ENCODE measurements at places on chromosomes 7 and 10. TPM values are rescaled to one million over a fixed set of nuclear protein-coding genes. Genes with fewer than 3 reads are reported as not detected.

OPN1SW gene
- not detected for total RNA-seq

GPR141 gene
- 3.3 TPM for total RNA-seq

LBX1 gene
- not detected for total RNA-seq

DBNL gene
- total RNA-seq: 103 TPM

UPF2 gene
- total RNA-seq: 19.4 TPM

CALCR gene
- total RNA-seq: 5.3 TPM

DGKI gene
- 1.3 TPM for total RNA-seq

RAPGEF5 gene
- total RNA-seq: 67.8 TPM

CUZD1 gene
- 0.54 TPM for total RNA-seq

KCNH2 gene
- total RNA-seq: 1.3 TPM

ANKRD22 gene
- total RNA-seq: 3.6 TPM

HHEX gene
- total RNA-seq: 10.0 TPM

All from kidney (tissue), 22 donors.